G401 (cell line): ENCODE measurements at places on chromosomes 1 and 21.
A peak's percentile ranks its signal among the peaks of the same experiment; 100 is the strongest.

DNA sequence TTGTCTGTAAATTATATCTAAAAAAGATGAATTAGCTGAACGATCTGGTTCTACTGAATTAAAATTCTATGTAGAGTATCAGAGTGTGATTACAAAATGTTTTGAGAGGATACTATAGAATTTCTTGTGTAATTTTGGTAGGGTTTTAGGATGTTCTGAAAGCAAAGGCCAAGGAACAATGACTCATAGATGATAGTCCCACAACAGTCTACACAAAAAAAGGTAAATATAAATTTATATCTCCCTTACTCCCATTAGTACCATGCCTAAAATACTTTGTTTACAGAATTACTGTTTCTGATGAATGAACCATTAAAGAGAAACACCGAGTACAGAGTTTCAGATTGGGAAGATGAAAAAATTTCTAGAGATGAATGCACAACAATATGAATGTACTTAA, 9.5 kb downstream of the EDEM3 start:
- no peak for DNase-seq

DNA sequence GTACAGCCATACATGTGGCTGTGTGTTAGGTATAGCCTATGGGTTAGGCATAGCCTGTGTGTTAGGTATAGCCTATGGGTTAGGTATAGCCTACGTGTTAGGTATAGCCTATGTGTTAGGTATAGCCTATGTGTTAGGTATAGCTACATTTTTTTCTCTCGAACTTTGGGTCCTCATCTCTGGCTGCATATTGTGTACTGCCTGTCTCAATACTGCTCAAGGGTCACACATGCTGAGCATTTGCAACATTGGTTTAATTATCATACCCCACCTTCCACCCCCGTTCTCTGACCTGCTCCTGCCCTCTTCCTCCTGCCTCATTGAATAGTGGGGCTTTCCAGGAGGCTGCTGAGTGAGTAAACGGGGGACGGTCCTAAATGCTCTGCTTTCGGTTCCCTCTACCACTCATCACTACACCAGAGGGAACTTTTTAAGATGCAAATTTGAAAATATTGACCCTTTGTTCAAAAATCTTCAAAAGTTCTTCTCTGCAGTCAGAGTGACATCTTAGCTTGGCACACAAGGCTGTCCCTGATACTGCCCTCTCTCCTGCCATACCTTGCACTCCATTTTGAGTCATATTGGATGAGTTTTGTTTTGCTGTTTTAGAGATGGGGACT, 17.8 kb downstream of the OR2B11 start:
- DNase-seq: no peak

DNA sequence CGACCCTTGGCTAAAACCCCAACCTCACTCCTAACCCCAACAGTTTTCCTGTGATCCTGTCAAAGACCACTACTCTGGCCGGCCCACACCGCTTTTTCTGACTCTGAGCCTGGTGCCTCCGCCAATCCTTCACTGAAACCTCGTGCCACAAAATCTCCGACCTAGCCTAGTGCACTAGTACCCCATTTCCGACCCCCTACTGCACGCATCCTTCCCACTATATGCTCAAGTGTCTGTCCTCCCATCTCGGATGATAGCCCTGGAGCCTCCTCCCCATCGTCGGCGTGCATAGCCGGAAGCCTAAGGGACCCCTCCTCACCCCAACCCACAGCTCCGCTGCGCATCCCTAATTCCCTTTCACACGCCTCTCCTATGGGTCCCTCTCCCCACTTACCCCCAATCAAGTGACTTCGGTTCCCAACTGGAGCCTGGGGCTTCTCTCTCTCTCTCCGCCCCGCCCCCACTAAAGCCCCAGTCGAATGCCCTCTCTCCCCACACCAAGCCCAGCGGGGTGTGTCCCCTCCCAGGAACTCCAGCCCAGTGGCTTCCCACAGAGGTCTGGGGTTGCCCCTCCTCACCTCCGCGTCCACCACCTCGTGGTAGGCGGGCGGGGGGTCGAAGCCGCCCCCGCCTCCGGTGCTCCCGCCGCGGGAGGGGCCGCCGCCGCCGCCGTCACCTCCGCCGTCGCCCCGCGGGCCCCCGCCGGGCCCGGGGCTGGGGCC, 791 bp downstream of the USP24 start:
- peak; percentile 53 for DNase-seq

DNA sequence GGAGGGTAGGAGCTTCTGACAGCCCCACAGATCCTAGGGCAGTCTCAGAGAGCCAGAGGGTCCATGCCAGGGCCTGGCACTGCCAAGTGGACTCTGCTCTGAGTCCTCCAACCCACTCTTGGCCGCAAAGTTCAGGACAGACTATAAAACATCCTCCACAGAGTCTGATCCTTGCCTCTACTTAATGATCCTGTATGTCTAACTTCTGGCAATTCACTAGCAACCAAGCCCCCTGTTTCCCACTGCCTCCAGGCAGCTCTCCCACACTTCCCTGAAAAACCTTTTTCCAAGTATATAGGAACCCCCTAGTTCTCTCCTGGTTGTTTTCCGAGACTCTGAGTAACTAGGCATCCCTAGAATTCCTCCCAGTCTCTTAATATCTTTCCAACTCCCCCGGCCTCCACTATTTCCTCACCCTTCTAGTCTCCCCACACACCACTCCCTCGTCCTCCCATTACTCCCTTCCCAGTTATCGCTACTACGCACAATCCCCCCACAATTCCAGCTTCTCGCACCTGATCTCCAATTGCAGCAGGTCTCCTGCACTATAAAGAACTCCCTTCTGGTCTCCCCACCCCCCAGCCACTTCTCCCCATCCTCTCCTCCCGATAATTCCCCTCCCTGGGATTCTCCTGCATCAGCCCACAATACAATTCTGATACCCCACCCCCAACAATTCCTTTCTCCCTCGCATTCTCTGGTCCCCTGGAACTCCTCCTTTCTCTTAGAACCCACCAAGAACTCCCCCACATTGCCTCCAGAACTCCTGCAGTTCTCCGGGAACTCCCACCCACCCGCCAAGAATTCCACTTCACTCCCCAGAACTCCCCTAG, 574 bp downstream of the IGSF9 start:
- no peak for DNase-seq

GRCh38 chr1:182404781-182405180, 4.3 kb upstream of the TEDDM1 start:
- DNase-seq: no peak

- DNase-seq: no peak
Observed at GRCh38 chr1:17293681-17294425, 14.1 kb upstream of the PADI4 start.

DNA sequence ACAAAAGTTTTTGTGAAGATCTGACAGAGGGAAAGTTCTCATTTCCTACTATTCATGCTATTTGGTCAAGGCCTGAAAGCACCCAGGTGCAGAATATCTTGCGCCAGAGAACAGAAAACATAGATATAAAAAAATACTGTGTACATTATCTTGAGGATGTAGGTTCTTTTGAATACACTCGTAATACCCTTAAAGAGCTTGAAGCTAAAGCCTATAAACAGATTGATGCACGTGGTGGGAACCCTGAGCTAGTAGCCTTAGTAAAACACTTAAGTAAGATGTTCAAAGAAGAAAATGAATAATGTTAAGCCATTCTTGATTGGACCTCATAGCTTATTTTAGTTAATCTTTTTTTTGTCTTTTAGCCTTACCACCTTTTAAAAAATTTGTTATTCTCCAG, 14.1 kb downstream of the GGPS1 start:
- no peak for DNase-seq
